ENCODE measurements at places on chromosomes 4 and X. TPM values are rescaled to one million over a fixed set of nuclear protein-coding genes. Genes with fewer than 3 reads are reported as not detected.
A peak's percentile ranks its signal among the peaks of the same experiment; 100 is the strongest.

DNA sequence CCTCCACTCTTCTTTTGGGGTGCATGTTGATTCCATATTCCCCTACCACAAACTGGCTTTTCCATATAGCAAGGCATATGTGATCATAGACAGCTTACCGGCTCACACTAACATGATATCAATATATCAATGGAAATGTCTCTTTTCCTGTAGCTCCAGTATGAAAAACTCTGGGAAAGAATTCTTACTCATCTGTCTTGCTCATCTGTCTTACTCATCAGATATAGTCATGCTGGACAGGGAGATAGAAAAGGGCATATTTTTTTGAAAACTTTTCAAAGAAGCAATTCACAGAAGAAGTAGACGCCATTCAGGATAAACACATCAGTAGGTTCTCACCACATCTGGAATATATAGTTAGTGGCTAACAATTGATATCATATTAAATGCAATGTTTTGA is 794.7 kb downstream of the RAB28 start:
- no peaks in the 10 kb centered on the region for H3K36me3 ChIP-seq
- H3K27me3 ChIP-seq = peaks cover 2% of the 10 kb centered on the region
- no peaks in the 10 kb centered on the region for H3K4me1 ChIP-seq
- H3K27ac ChIP-seq = no peak overlapping the region

- H3K4me1 ChIP-seq = peaks cover 11% of the 10 kb centered on the region
- no peaks in the 10 kb centered on the region for H3K27me3 ChIP-seq
- no peak for DNase-seq
- H3K4me3 ChIP-seq = no peak overlapping the region
Observed at GRCh38 chrX:154531626-154532025, 15.0 kb downstream of the G6PD start.

GRCh38 chr4:12123707-12124106 is 695.0 kb upstream of the HS3ST1 start:
- H3K27ac ChIP-seq = no peak overlapping the region
- no peaks in the 10 kb centered on the region for H3K27me3 ChIP-seq
- H3K36me3 ChIP-seq = no peaks in the 10 kb centered on the region

STOX2 gene
- not detected for total RNA-seq

DNA sequence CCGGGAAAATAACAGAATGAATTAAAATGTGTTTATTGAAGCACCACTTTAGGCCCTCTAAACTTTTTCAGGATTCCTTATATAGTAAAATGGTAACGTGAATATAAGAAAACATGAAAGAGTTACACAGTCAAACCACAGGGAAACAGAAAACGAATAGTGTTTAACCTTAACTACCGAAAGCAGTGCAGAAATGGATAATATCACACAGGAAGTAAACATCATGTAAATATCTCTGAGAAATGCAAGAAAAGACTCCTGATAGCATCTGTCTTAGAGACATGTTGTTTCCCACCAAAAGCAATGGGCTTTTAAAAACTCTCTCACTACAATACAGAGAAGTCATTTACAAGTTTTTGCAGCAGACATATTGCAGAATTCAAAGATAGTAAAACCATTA is 323.9 kb upstream of the CXXC4 start:
- H3K4me1 ChIP-seq = no peaks in the 10 kb centered on the region
- H3K27me3 ChIP-seq = no peaks in the 10 kb centered on the region
- H3K36me3 ChIP-seq = no peaks in the 10 kb centered on the region
- no peak overlapping the region for H3K4me3 ChIP-seq

GRCh38 chr4:158652920-158653319 is 18.8 kb downstream of the C4orf46 start:
- peaks cover 7% of the 10 kb centered on the region for H3K4me1 ChIP-seq
- DNase-seq = no peak

PLS3 gene
- 0.52 TPM for total RNA-seq

DNA sequence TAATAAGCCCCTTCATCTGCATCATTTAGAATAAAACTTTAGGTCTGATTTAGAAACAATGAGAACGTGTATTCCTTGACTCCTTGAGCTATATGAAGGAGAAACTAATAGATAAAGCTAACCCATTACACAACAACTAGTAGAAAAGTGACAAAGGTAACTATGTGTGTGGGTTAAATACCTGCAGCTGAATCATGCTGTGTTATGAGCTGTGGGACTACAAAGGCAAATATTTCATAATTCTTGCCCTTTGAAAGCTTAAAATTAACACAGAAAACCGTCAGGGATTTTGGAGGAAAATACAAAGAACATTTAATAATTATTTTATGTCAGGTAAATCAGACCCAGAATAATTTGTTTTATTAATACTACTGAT is 898 bp upstream of the NDP start:
- peaks cover 17% of the 10 kb centered on the region for H3K27me3 ChIP-seq
- no peak overlapping the region for H3K27ac ChIP-seq
- H3K4me3 ChIP-seq = peak overlapping the region; percentile 51

DNA sequence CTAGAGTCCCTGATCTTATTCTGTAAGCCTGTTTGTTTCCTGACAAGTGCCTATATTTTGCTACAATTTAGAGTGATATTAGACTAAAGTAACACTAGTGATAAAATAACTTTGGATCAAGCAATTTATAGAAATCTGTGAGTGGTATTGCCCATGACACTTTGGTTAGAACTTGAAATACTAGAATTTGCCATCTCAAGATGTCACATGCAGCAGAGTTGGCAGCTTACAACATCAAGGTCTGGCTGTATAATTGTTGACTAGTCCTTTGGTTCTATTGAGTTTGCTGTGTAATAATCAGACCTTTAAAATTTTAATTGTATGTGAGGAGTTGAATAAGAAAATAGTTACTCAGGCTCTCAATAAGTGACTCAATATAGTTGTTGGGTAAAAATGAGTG is 167.1 kb downstream of the RAPGEF2 start:
- H3K27ac ChIP-seq = no peak overlapping the region
- H3K36me3 ChIP-seq = peaks cover 1% of the 10 kb centered on the region

GRCh38 chr4:115580901-115581300 is 467.5 kb upstream of the NDST4 start:
- no peaks in the 10 kb centered on the region for H3K36me3 ChIP-seq
- no peaks in the 10 kb centered on the region for H3K4me1 ChIP-seq
- no peak overlapping the region for H3K4me3 ChIP-seq
- no peaks in the 10 kb centered on the region for H3K27me3 ChIP-seq
- no peak for DNase-seq
- no peak overlapping the region for H3K27ac ChIP-seq

GRCh38 chr4:7254736-7255487 is 62.6 kb downstream of the SORCS2 start:
- no peak overlapping the region for H3K27ac ChIP-seq
- no peaks in the 10 kb centered on the region for H3K4me1 ChIP-seq
- peaks cover 5% of the 10 kb centered on the region for H3K27me3 ChIP-seq
- H3K36me3 ChIP-seq = no peaks in the 10 kb centered on the region
- no peak overlapping the region for H3K4me3 ChIP-seq
- no peak for DNase-seq

CCDC149 gene
- total RNA-seq = not detected

DNA sequence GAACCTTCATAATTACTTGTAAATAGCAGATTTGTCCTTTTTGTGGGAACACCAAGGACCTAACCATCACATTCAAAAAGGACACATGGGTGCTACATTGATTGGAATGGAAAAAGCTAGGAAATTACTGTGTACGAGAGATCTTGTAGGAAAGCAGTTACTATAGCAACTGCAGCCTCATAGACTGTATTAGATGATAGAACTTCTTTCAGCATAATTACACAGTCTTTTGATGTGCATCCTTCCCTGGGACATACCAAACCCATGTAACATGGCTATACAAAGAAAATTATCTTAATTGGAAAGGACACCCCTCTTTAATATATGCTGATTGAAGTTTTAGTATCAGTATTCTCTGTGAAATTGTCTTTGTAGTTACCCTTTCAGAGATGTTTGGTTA is 130.7 kb upstream of the CTSO start:
- no peak for DNase-seq
- no peak overlapping the region for H3K4me3 ChIP-seq
- no peaks in the 10 kb centered on the region for H3K4me1 ChIP-seq
- no peaks in the 10 kb centered on the region for H3K36me3 ChIP-seq
- H3K27ac ChIP-seq = no peak overlapping the region

SH3RF1 gene
- 0.24 TPM for total RNA-seq

GRCh38 chr4:102387552-102388150 is 42.4 kb upstream of the SLC39A8 start:
- DNase-seq = no peak
- H3K27ac ChIP-seq = no peak overlapping the region
- peaks cover 14% of the 10 kb centered on the region for H3K4me1 ChIP-seq
- peaks cover 20% of the 10 kb centered on the region for H3K27me3 ChIP-seq

- H3K27me3 ChIP-seq = no peaks in the 10 kb centered on the region
- DNase-seq = no peak
- H3K27ac ChIP-seq = no peak overlapping the region
Observed at GRCh38 chrX:84339507-84340364, 151.7 kb upstream of the RPS6KA6 start.

GRCh38 chr4:111475001-111475400 is 670.3 kb upstream of the FAM241A start:
- DNase-seq = no peak
- H3K27ac ChIP-seq = no peak overlapping the region
- H3K27me3 ChIP-seq = no peaks in the 10 kb centered on the region
- no peak overlapping the region for H3K4me3 ChIP-seq
- H3K4me1 ChIP-seq = no peaks in the 10 kb centered on the region

Measured in activated CD4-positive, alpha-beta memory T cell treated with anti-CD3 and anti-CD28 coated beads for 36 hours (primary cell).